Activated T-cell treated with anti-CD3 and anti-CD28 coated beads, Interleukin-2, amount 50 U/mL, for 4 hours (primary cell): ENCODE measurements at places on chromosomes 5 and 9. TPM values are rescaled to one million over a fixed set of nuclear protein-coding genes. Genes with fewer than 3 reads are reported as not detected.

- no peak for DNase-seq
Observed at GRCh38 chr5:174045470-174046025, at the start of gene NSG2. Gene NSG2 (plus strand): TSS chr5:174045706. CDS start chr5:174046756, 1,050 bp downstream.

DNA sequence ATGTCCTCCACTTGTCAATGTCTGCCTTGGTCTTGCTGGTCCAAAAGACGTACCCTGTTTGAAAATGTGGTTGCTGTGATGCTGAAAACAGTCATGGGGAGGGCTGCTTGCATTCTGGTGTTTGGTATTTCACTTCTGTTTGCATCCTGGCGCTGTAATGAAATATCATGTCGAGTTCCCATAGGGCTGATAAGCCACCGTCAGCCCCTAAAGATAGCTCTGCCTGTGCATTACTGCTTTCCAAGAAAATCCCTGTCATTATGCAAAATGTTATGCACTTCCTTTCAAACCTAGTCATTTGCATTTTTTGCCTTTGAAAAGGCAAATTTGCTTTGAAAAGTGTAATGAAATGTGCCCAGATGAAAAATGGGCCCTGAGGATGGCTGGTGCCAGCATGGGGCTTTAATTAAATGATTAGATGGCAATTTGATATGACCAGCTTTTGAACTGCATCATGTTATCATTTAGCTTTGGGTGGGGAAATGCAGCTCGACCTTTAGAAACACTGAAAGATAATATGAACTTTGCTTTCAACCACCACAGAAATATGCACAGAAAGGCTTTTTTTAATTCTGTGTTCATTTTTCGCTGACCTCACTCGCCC is 374.4 kb upstream of the SGCD start:
- DNase-seq, result no peak

- DNase-seq, result no peak
Observed at GRCh38 chr5:132251220-132251725, 6.2 kb upstream of the PDLIM4 start.

- no peak for DNase-seq
Observed at GRCh38 chr9:108441726-108442125, 414.1 kb downstream of the ACTL7B start.

DNA sequence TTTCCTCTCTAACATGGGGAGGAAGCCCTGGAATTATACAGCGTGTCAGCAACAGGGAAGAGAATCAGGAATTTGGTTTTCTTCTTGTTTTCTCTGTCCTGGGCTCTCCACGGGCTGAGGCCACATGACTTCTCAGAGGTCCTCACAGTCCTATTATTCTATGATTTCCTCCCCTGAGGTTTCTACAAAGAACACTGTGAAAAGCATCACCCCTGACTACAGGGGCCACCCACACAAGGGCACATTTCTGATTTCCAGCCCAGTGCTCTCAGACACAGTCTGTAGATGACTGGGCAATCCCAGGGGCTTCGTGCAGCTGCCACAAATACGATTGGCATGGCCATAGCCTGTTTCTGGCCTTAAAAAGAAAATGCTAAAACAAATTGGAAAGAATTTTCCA is 284.9 kb downstream of the CEMIP2 start:
- DNase-seq, result no peak

DNA sequence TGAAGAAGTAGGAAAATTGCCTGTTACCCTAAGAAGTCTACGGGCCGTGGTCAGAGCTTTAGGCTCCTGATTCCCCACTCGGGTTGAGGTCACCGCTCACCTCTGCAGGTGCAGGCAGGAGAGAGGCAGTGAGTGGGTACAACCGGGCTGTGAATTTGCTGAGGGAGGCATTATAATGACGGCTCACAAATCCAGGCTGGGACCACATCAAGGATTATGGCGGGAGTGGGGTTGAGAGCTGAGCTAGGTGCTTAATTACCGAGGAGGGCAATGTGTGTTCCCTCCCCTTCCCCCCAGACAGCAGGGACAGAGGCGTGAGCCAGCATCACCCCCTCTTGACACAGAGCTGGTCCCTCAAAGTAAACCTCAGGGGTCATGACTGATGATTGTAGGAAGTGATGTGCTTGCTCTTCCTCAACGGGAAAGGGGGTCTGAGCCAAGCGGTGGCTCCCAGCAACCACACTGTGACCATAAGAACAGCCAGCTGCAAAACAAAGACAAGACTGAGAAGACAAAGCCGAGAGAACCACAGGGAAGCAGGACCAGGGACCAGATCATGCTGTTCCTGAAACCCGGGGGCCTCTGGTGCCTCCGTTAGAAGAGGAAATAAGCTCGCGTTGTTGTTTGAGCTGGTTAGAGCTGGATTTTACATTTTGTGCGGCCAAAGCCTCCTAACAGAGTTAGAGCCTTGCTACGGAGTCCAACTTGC is 77.7 kb downstream of the OLFM1 start:
- no peak for DNase-seq

DNA sequence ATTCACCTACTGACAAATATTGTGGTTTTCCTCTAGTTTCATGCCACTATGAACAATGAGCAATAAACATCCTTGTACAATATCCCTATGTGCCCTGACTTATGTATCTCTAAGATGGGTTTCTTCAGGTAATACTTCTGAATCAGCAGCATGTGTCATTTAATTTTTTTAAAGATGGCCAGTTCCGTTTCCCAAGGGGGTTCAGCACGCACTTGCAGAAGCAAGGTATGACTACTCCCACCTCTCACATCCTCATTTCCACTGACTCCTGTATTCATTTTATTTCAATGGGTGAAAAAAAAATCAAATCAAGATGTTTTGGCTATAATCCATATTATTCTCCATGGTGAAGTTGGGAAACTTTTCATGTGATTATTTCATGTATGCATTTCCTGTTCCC is 14.7 kb upstream of the ADAMTS19 start:
- DNase-seq, result no peak

- no peak for DNase-seq
Observed at GRCh38 chr9:76181020-76181641, 213.1 kb downstream of the RFK start.

DNA sequence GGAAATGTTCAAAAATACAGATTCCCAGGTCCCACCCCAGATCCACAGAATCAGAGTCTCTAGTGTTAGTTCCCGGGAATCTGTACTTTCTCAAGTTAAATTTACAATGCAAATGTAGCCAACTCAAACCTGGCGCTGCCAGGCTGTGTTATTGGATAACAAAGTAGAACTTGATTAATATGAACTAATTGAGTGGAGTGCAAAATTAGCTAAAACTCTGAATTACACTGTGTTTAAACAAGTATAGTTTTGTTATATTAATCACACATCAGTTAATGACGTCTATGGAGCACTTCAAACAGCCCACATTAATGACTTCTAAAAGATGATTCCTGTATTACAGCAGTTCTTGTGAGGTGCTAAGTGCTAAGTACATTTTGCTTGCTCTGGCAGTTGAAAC is 32.4 kb upstream of the CYFIP2 start:
- DNase-seq, result no peak

GRCh38 chr9:88521308-88521707 is 13.7 kb upstream of the NXNL2 start:
- DNase-seq, result no peak

DNA sequence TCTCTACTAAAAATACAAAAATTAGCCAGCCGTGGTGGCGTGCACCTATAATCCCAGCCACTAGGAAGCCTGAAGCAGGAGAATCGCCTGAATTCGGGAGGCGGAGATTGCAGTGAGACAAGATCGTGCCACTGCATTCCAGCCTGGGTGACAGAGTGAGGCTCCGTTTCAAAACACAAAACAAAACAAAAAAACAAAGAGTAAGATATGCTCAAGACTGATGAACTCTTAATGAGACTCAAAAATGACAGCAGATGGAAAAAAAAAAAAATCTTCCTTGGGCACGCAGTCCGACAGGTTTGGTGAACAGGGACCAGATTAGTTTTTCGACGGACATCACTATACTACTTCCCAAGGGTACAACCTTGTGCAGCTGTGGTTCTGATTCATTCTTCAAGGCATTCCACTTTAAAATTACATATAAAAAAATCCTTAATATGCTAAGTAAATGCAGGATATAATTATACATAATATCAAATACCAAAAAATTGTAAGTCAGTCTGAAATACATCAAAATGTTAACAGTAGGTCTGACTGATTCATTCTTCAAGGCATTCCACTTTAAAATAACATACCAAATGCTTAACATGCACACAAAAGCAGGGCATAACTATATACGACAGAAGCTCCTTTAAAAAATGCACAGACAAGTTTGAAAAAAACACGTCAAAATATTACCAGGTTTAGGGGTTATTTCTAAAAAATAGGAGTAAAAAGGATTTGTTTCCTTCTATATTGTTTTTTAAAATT is 12.3 kb downstream of the PSIP1 start:
- no peak for DNase-seq

GRCh38 chr9:130956636-130957450 is 17.8 kb upstream of the FIBCD1 start:
- DNase-seq, result no peak

- DNase-seq, result no peak
Observed at GRCh38 chr5:142617416-142618129, 68.3 kb downstream of the FGF1 start.

DNA sequence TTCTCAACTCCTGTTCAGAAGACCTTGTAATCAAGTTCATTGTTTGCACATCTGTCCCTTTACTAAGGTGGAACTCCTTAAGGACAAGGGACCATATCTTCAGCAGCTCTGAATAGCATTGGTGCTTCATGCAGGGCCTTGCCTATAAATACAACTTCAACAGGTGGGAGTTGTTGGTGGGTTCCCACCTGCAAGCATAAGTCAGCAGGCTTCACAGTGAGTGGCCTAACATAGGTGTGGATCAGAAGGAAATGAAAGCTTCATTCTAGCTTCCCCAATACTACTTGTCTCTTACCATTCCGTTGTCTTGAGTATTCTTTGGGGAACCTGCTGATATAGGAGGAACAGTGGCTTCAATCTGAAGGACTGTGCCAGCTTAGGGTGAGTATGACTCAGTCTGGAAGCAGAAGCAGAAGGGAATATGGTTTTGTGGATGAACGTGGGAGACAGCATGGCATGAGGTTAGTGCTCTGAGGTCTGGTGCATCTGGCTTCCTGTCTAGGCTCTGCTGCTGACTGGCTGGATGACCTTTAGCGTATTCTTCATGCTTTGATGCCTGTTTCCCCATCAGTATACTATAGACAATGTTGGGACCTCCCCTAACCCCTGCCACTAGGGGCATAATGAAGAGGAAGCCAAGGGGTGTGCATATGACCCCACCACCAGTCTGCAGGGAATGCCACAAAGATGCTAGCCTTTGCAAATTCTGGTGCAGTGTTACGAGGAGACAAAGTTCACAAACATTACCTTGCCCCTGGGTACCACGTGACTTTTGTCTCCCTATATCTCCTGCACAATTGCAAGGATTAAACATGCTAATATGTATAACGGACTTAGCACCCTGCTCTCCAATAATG is 192.3 kb downstream of the PALM2AKAP2 start:
- DNase-seq, result no peak

GRCh38 chr9:110156416-110156815 is 51.5 kb downstream of the C9orf152 start:
- no peak for DNase-seq

Gene GNA14
- 0.11 TPM for total RNA-seq

Gene GOLM1
- 1.5 TPM for total RNA-seq

Gene ORM1
- 2.4 TPM for total RNA-seq

Gene LHX3
- total RNA-seq, result 0.08 TPM

Gene SLC36A2
- not detected for total RNA-seq

Gene PCDHGA10
- total RNA-seq, result 0.68 TPM
